ENCODE measurements at places on chromosomes 11 and 22.

DNA sequence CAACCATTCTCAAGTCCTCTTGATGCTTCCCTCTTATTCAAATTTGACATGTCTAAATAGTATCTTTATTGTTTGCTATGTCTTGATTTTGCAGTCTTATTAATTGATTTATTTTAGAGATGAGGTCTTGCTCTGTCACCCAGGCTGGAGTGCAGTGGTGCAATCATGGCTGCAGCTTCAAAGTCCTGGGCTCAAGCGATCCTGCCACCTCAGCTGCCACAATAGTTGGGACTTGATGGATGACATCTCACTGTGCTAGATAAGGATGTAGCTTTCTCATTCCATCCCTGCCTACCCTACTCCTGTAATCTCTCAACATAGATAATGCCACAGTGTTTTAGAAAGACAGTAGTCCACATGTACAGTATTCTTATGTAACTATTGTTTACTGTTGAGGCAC lies 7.5 kb upstream of the SPTY2D1 start:
- no peak for DNase-seq

GRCh38 chr11:12272821-12273617 lies 104.4 kb upstream of the PARVA start:
- no peak for DNase-seq

DNA sequence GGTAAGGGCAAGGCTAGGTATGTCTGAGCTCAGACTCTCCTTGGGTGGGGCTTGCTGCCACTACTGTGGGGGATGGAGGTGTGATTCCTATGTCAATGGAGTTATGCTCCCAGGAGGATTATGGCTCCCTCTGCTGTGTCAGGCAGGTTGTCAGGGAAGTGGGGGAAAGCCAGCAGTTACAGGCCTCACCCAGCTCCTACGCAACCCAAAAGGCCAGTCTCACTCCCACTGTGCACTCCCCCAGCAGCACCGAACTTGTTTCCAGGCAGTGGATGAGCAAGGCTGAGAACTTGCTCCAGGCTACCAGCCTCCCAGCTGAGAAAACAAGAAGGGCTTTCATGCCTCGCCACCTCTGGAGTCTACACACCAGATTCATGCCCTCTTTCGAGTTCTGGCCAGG lies 18.2 kb downstream of the C11orf91 start:
- DNase-seq, result peak; percentile 4

DNA sequence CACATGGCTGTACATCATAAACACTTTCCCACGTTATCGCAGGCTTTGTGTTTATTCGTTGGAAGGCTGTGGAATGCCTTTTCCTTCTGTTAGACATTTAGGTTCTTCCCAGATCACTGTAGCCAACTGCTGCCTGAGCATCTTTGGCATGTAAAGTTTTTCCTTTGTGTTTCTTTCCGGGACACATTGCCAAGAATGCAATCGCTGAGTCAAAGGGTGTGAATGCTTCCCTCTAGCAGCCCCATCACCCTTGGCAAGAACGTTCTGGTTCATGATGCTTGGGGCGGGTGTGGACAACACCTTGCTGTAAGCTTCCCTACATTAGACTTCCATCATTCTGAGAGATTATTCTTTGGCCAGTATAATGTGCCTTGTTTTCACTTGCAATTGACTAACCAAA lies 136.2 kb downstream of the OSBP2 start:
- no peak for DNase-seq

GRCh38 chr11:132095230-132096131 lies 725.1 kb downstream of the NTM start:
- no peak for DNase-seq

DNA sequence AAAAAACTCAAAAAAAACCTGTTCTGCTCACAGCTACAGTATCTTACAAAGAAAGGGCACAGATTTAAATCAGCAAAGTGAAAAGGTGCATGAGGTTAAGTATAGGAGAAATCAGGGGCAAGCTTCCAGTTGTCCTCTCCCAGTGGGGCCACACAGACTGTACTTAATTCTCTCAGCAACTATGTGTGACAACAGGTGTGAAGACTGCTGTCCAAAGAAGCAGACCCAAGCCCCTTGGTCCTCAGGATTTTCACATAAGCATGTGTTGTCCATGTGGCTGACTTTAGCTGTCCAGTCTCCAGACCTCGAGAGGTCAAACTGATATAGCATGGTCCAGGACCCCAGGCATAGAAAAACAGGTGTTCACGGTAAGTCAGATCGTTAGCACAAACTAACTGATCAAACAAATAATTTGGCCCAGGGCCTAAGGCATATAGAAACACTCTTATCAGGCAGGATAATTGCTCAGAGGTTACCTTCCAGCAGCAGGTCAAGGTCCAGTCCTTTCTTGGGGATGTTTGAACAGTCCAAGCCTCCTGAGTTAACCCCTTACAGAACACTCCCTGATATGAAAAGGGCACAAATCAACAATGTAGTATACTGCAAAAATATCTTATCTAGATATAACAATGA lies 21.1 kb upstream of the CSTF3 start:
- DNase-seq, result no peak

- DNase-seq, result peak; percentile 6
Observed at GRCh38 chr11:45662665-45663485, 2.5 kb downstream of the CHST1 start.

DNA sequence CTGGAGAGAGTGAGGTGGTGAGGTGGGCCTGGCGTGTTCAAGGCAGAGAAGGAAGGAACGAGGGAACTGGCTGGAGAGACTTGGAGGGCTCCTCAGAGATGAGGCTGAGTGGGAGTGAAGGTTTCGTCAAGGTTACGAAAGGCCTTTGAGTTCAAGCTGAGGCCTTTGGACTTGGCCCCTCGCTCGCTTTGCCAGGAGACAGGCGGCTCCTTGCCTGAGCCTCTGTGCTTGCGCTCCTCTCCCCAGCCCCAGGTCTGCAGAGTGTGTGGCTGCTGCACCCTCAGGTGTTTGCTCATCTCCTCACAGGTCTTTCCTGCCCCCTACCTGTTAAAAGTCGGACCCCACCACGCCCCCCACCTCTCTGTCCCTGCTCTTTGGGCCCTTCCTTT lies 91.6 kb downstream of the ATXN10 start:
- DNase-seq, result no peak

DNA sequence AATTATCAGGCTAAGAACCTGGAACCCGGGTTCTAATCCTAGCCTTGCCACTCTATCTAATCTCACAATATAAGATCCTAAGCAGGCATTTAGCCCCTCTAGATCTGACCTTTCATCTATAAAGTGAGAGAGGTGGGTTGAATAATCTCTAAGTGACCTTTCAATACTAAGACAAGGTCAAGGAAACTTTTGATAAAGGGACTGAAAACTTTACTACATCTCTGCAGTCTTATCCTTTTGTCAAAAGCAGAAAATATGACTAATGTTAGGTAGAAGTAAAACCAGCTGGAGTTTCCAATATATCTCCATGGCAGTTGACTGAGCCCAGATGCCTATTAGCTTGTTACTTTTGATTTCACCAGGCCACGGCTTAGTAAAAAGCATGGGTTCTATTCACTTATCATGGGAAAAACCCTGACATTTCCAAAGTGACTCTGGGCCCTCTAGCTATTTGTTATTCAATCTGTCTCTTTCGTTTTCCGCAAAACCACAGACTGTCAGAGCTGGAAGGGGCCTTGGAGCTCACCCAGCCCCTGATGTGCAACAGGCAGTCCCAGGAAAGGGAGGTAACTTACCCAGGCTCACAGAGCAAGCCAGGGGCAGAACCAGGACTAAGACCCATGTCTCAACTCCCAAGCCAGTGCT lies 75.8 kb downstream of the RAB30 start:
- DNase-seq, result no peak

GRCh38 chr11:102139081-102139498 lies 28.8 kb downstream of the YAP1 start:
- no peak for DNase-seq

- DNase-seq, result no peak
Observed at GRCh38 chr11:14956111-14956510, 16.0 kb downstream of the CALCA start.

DNA sequence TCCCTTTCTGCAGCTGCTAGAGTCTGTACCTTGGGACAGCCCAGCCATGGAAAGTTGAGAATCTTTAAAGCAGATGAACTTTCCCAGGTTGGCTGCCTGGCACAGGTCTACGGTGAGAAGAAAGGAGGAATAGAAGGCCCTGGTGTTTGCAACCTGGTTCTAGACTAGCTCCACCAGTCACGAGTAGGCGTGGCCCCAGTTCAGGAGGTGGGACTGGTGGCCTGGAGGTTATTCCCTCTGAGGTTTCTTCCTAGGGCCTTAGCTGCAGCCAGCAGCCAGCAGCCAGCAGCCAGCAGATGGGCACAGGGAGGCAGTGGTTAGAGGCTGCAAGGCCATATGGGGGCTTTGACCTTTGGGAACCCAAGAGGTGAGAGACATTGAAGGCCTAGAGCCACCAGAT lies 40.9 kb downstream of the PRDM11 start:
- no peak for DNase-seq

DNA sequence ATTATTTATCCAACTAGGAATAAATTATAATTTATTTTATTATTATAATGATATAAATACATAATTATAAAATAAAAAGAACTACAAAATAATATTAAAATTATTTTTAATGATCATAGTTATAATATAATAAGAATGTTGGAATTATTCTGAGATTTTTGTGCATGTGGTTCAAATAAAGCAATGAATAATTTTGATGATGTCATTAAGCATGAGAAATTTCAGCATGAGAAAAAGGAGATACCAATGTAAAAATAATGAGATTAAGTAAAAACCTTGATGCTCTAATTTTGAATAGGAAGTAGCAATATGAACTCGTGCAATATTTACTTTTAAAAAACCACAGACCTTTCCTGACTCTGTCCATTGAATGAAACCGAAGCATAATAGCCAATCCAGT lies 181.8 kb upstream of the MTNR1B start:
- no peak for DNase-seq

DNA sequence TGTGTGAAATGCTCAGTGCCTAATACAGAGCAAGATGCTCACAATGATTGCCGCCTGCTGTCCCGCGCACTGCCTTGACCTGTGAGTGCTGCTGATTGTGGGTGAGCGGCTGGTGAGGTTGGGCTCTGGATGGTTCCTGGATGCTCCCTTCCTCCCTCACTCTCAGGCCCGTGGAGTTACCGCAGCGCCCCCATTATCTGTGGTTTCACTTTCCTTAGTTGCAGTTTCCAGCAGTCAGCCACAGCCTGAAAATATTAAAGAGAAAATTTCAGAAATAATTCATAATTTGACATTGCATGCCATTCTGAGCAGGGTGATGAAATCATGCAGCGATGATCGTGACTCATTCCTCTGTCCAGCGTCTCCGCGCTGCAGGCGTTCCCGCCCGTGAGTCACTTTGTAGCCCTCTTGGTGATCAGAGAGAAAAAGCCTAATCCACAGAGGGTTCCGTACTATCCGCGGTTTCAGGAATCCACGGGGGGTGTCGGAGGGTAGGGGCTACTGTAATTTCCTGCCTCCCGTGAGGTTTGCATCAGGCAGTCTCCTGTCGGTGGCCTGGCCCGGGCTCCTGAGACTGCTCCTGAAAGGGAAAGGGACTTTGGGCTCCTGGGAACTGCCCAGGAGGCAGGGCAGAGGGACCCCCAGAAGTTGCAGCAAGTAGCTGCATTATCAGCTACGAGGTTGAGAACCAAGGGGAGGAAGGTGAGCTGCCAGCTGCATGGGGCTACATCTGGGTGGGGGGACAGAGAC lies 10.6 kb downstream of the RPL3 start:
- no peak for DNase-seq

DNA sequence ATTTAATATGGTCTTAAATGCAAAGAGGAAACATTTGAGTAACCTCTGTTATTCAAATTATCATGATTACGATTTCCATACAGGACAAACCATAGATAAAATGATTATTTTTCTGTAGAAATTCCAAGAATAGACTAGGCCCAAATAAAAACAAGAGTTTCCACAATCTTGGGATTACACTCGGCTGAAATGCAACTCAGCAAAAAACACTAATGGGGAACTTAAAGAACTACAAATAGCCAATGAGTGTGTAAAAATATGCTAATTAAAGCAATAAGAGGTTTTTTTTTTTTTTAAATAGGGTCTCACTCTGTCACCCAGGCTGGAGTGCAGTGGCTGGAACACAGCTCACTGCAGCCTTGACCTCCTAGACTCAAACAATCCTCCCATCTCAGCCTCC lies 10.5 kb upstream of the PRRG4 start:
- DNase-seq, result no peak

DNA sequence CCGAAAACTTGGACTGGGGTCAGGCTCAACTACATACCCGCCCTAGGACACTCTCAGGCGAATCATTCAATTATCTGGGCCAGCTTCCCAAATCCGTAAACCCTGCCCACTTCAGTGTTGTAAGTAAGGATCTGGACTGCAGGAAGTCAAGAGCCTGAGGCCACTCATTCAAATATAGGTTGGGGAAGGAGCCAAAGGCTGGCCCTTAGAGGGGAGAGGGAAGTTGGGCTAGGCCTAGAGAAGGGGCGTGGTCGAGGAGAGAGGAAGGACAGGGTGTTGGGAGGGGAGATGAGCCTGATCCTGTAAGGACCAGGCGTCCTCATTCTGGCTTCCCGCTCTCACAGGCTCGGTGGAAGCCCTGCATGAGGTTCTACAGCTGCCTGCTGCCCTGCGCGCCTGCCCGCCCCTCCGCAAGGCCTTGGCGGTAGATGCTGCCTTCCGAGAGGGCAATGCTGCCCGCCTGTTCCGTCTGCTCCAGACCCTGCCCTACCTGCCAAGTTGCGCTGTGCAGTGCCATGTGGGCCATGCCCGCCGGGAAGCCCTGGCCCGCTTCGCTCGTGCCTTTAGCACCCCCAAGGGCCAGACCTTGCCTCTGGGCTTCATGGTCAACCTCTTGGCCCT lies 3.0 kb downstream of the SAC3D1 start:
- no peak for DNase-seq

- no peak for DNase-seq
Observed at GRCh38 chr11:114125531-114125930, 66.0 kb downstream of the ZBTB16 start.

Data from NCI-H1105 treated with DMSO at 0.1 percent for 48 hours (cell line).